ENCODE measurements at places on chromosomes 2 and 18.
A peak's percentile ranks its signal among the peaks of the same experiment; 100 is the strongest.

- peak; percentile 48 for DNase-seq
These were observed 816 bp downstream of the CDH2 start for GRCh38 chr18:28175930-28176697.

DNA sequence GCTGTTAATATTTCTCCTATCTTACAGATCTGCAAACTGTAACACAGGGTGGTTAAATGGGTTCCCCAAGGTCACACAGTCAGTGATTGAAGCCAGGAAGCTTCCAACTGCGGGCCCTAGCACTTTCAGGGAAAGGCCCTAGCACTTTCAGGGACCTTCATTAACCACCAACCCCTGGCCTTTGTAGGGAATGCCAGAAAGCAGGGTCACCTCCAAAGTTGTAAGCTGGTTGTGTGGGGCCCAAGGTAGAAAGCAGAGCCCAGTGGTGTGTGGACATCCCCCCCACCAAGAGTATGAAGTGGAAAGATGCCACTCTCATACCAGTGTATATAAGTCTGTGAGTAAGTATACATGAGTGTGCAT lies 4.4 kb downstream of the DLX2 start:
- no peak for DNase-seq

- DNase-seq, result no peak
These were observed 257.3 kb downstream of the NBAS start for GRCh38 chr2:15303874-15304273.

DNA sequence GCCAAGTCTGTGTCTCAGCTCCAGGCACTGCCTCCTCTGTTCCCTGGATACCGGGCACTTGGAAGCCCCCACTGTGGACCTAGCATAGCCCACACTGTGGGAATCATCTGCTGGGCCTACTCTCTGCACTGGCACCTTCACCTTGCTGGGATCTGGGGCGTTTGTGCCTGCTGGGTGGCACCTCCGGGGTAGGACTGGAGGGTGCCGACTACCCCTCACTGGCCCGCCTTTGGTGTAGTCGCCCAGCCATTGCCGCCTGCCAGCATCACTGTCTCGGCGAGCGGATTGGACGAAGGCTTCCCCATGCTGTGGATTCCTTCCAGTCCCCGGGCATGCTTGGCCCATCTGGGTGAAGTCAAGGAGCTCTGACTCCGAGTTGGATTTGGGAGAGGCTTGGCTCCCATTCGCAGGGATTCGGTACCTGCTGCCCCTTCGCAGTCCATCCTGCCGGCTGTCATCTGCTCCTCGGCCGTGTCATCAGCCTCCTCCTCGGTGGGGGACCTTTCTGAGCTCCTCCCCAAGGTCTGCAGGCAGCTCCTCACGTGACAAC lies 180.6 kb upstream of the HDAC4 start:
- DNase-seq, result no peak

DNA sequence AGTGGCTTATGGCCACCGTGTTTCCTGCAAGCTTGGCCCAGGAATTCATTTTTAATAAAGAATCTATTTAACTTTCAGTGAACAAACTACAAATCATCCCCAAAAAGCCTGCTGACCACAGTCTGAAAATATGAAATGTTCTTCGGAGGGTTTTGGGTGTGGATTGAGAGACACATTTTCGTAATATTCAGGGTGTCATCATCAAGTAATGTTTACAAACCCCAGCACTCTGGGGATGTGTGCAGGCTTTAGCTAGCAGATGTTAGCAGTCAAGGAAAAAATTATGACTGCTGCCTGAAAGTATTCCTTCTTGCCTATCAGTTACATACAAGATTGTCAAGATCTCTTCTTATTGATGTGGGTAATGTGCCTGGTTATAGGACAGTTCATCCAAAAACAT lies 143.9 kb upstream of the FN1 start:
- no peak for DNase-seq

DNA sequence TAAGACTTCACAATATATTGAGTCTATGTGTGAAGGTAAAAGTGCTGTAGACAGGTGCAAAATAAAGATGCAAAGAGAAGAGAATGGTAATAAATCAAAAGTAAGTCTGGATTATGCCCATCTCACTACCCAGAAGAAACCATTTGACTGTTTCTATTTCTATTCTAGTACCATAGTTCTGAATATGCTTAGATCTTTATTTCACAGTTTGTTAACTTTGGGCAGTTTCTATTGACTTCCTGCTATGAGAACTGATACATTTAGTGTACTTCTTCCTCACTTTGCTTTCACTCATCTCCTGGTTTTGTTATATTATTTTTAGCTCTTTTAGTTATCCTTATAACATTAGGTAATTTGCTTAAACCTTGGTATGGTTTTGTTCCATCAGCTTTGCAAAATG lies 94.9 kb downstream of the HS1BP3 start:
- DNase-seq, result no peak

- DNase-seq, result no peak
These were observed 907.7 kb downstream of the TMEM182 start for GRCh38 chr2:103669531-103669930.

DNA sequence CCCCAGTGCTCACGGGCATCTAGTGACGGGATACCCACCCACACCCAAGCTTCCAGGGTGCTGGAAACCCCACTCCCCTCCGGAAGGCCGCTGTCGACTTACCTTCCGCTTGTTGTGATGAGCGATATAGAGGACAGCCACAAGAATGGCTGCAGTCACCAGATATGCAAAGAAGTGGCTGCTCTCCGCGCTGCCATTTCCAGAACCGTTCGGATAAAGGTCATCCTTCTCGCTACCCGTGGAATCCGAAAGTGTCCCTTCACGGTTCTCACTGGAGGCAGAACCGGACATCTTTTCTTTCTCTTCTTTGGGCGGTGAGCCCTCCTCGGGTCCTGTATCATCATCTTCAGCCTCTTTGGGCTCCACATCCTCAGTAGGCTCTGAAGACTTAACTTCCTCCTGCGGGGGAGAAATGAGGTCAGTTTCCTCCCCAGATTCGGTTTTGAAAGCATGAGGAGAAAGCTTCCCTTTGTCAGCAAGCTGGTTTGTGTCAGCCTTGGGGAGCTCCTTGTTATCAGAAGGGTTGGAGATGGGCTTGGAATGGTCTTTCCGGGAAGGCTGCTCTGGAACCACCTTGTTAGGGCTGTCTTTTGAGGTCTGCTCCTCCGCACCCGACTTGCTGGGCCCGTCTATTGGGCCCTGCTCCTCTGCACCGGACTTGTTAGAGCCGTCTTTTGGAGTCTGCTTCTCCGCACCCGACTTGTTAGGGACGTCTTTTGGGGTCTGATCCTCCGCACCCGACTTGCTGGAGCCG lies 1.2 kb downstream of the TGOLN2 start:
- peak; percentile 49 for DNase-seq

DNA sequence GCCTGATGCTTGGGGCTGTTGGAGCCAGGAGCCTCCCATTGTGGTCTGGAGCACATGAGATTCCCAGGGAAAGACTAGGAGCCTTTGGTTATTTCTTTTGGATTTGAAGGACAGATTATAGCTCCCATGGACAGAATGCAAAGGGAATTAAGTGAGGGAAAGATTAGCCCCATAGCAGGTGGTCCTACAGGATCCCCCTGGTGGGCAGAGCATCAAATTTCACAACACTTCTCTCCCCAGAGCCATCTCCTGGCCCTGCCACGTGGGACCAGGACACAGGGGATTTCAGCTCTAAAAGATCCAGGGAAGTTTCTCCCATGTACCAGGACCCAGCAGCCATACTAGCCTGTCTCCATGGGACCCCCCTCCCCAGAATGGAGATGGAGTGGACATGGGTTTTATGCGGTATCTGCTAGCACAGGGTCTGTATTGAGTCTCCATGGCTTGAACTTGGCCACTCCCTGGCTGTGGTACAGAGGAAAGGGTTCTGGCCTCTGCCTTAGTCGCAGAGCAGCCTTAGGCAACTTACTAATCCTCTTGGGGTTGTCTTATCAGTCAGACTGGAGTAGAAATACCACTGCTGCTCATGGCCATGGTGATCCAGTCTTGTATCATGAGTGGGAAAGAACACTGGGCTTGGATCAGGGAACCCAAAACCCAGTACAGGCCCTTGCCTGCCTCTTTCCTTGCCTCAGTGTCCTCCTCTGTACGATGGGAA lies 6.8 kb upstream of the PLB1 start:
- no peak for DNase-seq

DNA sequence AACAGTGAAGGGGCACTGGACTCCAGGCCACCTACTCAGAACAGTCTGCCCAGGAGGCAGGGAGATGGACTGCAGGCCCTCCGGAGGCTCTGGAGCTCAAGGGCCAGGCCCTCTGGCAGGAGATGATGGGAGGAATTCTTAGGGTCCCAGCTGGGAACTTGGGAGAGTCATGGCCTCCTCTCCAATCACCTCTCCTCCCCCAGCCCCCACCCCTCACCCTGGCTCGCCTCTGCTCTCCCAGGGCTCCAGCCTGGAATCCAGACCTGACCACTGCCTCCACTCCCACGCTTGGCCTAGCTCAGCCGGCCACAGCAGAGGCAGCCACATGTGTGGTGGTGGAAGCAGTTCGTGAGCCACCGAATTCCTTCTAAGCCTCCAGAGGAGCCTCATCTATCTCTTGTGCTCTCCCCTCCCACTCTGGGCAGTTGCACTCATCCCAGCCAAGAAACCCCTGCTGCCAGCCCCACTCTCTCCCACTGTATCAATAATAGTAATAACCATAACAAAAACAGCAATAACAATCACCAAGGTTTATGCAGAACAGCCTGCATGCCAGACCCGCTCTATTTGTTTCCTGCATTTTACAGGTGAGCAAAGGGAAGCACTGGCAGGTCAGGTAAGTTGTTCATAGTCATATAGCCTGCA lies 67.4 kb downstream of the TNS1 start:
- DNase-seq, result no peak

- no peak for DNase-seq
These were observed 40.4 kb downstream of the CLIP4 start for GRCh38 chr2:29155578-29155977.

- DNase-seq, result no peak
These were observed 84.5 kb upstream of the MCFD2 start for GRCh38 chr2:46999857-47000678.

GRCh38 chr2:1670636-1671035 lies 73.7 kb downstream of the PXDN start:
- DNase-seq, result no peak

DNA sequence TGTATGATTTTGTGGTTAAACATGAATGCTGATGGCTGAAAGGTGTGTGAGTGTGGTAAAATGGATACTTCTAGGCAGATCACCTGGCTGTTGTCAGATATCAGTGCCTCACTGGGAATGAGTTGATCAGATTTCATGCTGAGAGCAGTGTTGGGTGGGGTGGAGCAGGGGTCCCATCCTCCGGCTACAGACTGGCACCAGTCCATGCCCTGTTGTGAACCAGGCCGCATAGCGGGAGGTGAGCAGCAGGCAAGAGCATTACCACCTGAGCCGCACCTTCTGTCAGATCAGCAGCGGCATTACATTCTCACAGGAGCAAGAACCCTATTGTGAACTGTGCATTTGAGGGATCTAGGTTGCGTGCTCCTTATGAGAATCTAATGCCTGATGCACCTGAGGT lies 78.7 kb downstream of the GLI2 start:
- DNase-seq, result no peak

DNA sequence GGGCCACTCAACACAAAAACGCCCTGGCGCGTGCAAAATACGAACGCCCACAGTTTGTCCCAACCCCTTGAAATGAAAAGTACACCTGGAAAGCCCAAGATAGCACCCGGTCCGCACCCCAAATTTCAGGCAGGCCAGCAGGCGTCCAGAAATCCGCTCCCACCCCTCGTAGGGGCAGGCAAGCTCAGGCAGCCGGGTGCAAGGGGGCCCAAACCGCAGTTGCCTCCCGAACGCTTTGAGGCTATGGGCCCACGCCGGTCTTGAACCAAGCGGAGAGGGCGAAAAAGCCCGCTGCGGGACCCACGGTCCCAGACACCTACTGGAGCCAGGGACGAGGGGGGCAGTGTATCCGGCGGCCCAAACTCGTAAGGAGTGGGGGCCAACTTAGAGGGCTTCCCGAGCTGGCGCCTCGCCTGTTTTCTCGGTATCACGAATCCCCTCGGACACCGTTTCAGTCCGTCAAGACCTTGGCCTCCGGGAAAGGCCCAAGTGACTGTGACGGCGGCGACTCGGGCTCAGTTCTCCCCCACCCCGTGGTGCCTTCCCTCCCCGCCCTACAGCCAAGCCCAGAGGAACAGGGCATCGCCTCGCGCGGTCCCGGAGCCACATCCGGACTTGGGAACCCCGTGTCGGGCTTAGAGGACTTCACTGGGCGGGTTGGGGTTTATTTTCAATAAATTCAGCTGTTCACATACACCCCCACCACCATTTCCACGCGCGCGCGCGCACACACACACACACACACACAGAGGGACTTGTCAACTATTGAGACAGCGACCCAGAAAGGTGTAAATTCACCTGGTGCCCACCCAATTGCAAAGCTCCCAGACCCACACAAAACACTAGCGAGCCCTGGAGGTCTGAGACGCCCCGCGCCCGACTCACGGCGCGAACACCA lies 6.2 kb upstream of the SATB2 start:
- no peak for DNase-seq

DNA sequence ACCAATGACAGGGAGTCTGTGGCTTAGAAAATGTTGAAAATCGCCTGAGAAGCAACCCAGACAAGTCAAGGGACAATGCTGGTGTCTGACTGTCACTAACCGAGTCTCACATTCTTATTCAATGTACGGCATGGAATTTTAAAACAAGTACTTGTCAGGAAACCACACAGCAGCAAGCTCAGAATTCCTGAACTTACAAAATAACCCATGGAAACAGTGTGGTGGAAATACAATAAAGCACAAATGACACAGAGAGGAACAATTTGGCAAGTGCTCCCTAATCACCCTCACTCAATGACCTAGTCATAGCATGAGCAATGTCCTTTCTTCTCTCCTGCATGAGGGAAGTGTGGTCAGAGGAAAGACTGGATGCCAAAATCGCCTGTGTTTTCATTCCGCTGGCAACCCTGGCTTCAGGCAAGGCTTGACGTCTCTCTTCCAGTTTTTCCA lies 154.0 kb downstream of the SATB2 start:
- peak; percentile 20 for DNase-seq

DNA sequence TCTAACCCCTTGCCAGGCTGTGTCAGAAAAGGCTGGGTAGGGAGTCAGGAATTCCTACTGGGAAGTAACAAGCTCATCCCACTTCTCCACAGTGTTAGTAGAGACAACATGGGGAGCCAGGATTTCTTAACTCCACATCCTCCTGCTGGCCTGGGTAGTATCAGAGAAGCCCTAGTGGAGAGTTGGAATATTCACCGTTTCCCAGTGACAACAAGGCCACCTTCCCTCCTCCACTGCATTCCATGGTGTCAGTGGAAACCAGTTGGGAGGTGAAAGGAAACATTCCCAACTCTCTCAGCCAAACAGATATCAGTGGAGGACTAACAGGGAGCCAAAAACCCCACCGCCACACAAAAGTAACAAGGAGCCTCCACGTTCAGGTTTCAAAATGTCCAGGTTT lies 41.2 kb downstream of the SRD5A2 start:
- no peak for DNase-seq

GRCh38 chr2:166766220-166766619 lies 122.1 kb upstream of the XIRP2 start:
- DNase-seq, result no peak

DNA sequence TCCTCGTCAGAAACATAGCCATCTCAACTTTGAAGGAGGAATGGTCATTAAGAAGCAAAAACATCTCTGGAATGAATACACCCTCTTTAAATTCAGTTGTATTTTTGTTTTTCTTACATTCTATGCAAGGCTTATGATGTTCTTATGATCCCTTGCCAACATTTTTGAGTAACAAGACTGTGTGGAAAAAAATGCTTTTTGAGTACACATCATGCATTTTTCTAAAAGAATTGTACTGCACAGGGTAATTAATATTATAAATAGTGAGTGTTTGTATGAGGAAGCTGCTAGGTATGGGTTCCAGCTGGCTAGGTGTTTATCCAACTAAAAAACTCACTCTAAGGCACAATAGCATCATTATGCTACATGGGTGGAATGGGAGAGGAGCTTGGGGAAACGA lies 59.0 kb upstream of the SPATS2L start:
- no peak for DNase-seq
